ENCODE measurements at places on chromosomes 16 and 17.

- DNase-seq: no peak
Measured at GRCh38 chr16:23229714-23230113, 47.2 kb downstream of the SCNN1G start.

GRCh38 chr17:57993471-57994365, 5.7 kb upstream of the VEZF1 start:
- DNase-seq: no peak

- no peak for DNase-seq
Measured at GRCh38 chr17:37677021-37677420, 33.8 kb upstream of the DDX52 start.

GRCh38 chr16:53067675-53068074, 12.9 kb downstream of the CHD9 start:
- DNase-seq: no peak

DNA sequence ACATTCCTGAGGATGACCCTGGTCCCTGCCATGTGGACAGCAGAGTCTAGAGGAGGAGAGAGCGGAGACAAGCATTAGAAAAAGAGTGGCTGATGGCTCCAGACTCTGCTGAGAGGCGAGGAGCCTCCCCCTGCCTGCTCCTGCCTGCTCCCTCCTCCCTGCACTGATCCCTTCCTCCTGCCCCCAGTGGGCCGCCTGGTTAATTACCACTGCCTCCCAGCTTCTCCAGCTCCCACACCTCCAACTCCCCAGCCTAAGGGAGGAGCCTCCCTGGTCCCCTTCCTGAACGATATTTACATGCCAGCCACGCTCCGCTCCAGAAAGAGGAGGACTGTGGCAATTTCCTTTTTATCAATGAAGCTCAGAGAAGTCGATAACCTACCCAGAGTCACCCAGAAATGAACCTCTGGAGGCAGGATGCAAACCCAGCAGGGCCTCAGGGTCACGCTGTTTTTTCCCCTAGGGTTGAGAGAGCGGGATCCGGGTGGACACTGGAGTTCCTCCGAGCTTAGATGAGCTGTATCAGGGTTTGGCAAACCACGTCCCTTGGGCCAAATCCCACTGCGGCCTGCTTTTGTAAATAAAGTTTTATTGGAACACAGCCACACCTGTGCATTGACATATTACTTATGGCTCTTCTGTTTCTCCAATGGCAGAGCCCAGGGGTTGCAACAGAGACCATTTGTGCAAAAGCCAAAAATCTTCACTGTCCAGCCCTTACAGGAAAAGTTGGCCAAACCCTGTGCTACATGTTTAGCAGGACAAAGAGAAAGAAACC, 27.1 kb upstream of the JPH3 start:
- DNase-seq: no peak

Data from activated CD8-positive, alpha-beta memory T cell treated with anti-CD3 and anti-CD28 coated beads for 4 hours (primary cell).